A549 treated with CORT108297 at 1 μM for 4 hours (cell line): ENCODE measurements at places on chromosomes 4 and X. TPM values are rescaled to one million over a fixed set of nuclear protein-coding genes. Genes with fewer than 3 reads are reported as not detected.

Gene MAGEC1
- 0.02 to 0.03 TPM (median 0.03 TPM) in 3 of 5 replicates, not detected in the others for total RNA-seq

Gene TRPC3
- 0.05 to 0.07 TPM (median 0.07 TPM) in 3 of 5 replicates, not detected in the others for total RNA-seq

Gene SPIN3
- total RNA-seq = 6.3 to 7.5 TPM (median 7.2 TPM) in 5 replicates

Gene MAGEA12
- total RNA-seq = 0.08 to 0.18 TPM (median 0.17 TPM) in 5 replicates

Gene HDX
- total RNA-seq = 1.9 to 2.9 TPM (median 2.2 TPM) in 5 replicates

Gene SMIM31
- 0.02 to 0.21 TPM (median 0.09 TPM) in 5 replicates for total RNA-seq

Gene CXCL13
- not detected in 5 replicates for total RNA-seq

Gene XAGE2
- total RNA-seq = not detected in 5 replicates

Gene TMEM47
- 0.69 to 1.0 TPM (median 0.81 TPM) in 5 replicates for total RNA-seq

Gene ADH7
- not detected in 5 replicates for total RNA-seq

Gene ARHGAP4
- 1.1 to 2.4 TPM (median 1.7 TPM) in 5 replicates for total RNA-seq

Gene SPIN2A
- total RNA-seq = 0.12 to 0.21 TPM (median 0.13 TPM) in 5 replicates

Gene DCAF16
- total RNA-seq = 4.9 to 6.7 TPM (median 6.6 TPM) in 5 replicates

Gene TCEAL7
- total RNA-seq = not detected in 5 replicates

Gene RBM46
- total RNA-seq = not detected in 5 replicates

Gene NAP1L5
- 1.8 to 2.3 TPM (median 2.0 TPM) in 5 replicates for total RNA-seq

Gene PCDH19
- 0.01 to 0.16 TPM (median 0.03 TPM) in 5 replicates for total RNA-seq

Gene HOPX
- total RNA-seq = not detected in 5 replicates

Gene EIF2S3
- 123 to 206 TPM (median 132 TPM) in 5 replicates for total RNA-seq

Gene XIAP
- 23.7 to 27.5 TPM (median 25.1 TPM) in 5 replicates for total RNA-seq
